ENCODE measurements at places on chromosomes 12 and 14.

DNA sequence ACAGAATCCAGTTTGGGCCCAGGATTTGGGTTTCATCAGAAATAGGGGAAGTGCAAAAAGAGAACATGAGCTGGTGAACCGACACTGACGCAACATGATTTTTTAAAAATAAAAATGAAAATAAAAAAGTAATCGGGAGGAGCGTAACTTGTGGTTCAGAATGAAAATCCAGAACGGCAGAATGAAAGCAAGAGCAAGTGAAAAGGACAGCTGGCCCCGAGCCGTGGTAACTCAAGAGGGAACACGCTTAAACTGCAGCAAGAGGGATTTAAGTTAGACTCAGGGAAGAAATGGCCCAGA is 1.6 kb downstream of the SLC6A12 start:
- no peak for DNase-seq

DNA sequence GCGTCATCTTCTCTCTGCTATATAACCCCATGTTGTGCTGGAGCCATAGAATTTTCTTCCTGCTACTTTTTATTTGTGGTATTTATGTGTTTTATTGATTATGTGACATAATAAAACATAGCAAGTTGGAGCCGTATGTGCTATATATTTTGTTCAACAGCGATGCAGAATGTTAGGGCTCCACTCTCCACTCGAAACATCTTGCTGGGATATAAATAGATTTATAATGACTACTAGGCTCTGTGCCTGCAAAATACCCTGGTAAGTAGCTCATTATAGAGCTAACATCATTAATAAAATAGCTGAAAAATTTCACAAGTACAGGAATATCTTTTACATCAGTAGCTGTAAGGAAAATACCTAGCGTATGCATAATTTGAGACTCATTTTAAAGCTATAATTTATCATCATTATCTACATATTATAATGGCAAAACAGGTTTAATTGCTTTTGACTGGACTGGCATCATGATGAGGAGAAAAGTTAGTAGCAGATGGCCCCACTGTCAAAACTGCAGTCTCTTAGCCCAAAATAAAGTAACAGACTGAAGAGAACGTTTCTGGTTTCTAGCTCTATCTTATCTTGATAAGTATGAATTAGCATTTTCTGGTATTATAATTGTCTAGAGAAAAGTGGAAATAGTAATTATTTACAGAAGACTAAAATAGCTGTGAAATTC is 263.0 kb downstream of the NEDD1 start:
- no peak for DNase-seq

DNA sequence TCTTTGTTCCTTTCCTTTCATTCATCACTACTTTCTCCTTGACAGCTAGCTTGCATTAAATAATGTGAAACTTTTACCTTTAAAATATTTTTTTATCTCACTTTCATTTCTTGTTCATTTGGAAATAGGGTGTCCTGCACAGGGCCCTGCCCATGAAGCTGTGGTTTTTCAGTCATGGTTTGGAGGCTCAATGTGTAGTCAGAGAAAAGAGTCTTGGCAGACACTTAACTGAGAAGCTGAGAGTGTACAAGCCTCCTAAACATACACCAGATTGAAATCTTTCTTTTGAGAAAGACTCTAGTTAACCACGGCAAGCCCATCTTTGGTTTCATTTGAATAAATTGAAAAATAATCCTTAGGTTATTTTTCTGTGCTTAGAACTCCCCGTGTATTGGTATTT is 74.2 kb downstream of the KICS2 start:
- no peak for DNase-seq

GRCh38 chr12:6158749-6159148 is 34.3 kb upstream of the VWF start:
- no peak for DNase-seq

- DNase-seq = no peak
These were observed 52.9 kb downstream of the ACACB start for GRCh38 chr12:109169262-109169661.
